ENCODE measurements at places on chromosomes 1 and 21. TPM values are rescaled to one million over a fixed set of nuclear protein-coding genes. Genes with fewer than 3 reads are reported as not detected.
A peak's percentile ranks its signal among the peaks of the same experiment; 100 is the strongest.

KAZN gene
- 30.4 TPM for polyA plus RNA-seq

PLA2G2D gene
- polyA plus RNA-seq = 0.18 TPM

- DNase-seq = no peak
Measured at GRCh38 chr21:33899199-33899598, 16.4 kb downstream of the ATP5PO start.

- DNase-seq = no peak
Measured at GRCh38 chr1:243927381-243927780, 77.3 kb upstream of the AKT3 start.

DNA sequence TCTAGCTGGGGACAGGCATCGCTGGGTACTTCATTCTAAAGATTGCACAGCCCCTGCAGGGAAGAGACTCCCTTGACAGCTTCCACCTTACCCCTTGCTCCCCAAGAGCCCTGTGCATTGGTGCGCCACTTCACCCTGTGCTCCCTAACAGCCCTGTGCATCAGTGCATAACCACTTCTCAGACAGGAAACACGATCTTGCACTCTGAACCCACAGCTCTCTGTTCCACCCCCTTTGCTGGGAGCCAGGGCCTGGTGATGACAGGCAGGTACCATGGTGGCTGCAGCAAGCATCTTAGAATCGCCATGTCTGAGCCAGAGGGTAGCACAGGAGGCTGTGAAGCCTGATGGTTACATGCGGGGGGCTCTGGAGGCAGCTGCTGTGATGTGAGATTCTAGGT lies 5.0 kb downstream of the ALPL start:
- DNase-seq = no peak

DNA sequence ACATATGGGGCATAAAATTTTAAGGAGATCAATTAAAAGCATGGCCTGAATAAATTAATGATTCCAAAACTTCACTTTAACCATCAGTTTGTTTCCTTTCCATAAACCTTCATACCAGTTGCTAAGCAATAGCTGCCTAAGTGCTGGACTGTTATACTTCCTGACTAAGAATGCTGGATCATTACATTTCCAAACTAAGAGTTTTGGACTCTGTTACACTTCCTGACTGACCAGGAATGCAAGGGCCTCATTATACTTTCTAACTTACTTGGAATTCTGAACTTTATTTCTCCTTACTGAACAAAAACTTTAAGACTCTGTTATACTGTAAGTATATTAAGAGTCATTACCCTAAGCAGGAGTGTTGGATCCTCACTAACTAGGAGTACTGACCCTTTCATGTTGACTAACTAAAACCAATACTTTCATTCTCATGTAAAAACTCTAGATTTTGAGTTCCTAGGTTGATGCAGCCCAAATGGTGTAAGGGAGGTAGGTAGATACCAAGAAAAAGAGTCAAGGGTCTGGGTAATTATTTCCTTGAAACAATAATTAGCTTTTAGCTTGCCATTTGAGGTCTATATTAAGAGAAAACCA lies 118.2 kb downstream of the FAF1 start:
- DNase-seq = no peak

- DNase-seq = peak; percentile 80
Measured at GRCh38 chr1:43453442-43454269, at the start of gene HYI. TSS of gene HYI (minus strand) at chr1:43453931. CDS start at chr1:43453793, 138 bp downstream.

DNA sequence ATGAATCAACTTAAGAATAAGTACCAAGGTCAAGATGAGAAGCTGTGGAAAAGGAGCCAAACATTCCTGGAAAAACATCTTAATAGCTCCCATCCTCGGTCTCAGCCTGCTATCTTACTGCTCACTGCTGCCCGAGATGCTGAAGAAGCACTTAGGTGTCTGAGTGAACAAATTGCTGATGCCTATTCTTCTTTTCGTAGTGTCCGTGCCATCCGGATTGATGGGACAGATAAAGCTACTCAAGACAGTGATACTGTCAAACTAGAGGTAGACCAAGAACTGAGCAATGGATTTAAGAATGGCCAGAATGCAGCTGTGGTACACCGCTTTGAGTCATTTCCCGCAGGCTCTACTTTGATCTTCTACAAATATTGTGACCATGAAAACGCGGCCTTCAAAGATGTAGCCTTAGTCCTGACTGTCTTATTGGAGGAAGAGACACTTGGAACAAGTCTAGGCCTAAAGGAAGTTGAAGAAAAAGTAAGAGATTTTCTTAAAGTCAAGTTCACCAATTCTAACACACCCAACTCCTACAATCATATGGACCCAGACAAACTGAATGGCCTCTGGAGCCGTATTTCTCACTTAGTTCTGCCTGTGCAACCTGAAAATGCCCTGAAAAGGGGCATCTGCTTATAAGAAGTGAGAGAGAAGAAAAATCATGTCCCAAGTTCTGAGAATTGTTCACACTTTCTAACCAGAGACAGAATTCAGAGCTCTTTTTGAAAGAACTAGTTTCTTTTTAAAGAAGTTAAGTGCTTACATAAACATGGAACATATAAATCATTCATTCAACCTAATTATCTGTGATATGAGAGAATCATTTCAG lies 35.7 kb downstream of the TOR1AIP1 start:
- no peak for DNase-seq

DNA sequence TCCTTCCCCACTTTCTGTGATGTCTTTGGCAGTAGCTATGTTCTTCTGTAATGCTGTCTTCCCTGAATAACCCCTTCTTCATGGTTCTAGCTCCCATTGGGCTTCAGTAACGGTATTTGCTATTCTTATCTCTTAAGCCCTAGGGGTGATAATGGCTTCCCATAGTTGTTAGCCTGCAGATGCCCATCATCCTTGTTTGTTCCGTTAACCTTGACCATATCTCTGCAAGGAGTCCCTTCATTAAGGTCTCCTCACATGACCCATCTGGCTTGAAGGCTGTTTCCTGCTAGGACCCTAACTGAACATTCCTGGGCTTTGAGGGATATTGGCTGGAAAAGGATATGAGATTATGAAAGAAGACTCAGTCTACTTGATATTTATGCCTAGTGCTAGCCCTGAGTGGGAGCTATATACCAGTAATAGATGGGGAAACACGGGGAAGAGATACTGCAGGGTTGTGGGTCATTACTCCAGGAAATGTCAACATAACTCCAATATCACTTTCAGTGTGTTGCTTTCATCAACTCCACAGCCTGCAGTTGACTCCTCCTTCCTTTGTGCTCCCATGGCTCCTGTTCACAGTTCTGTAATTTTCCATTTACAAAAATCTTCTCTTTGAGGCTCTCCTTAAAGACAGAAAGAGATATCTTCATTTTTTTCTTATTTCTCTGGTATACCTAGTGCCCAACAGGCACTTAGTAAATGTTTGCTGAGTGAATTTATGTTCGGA lies 2.5 kb downstream of the MR1 start:
- no peak for DNase-seq

- DNase-seq = no peak
Measured at GRCh38 chr1:29383746-29384371, 147.5 kb downstream of the PTPRU start.

GRCh38 chr1:81548918-81549587 lies 251.7 kb upstream of the ADGRL2 start:
- no peak for DNase-seq

DNA sequence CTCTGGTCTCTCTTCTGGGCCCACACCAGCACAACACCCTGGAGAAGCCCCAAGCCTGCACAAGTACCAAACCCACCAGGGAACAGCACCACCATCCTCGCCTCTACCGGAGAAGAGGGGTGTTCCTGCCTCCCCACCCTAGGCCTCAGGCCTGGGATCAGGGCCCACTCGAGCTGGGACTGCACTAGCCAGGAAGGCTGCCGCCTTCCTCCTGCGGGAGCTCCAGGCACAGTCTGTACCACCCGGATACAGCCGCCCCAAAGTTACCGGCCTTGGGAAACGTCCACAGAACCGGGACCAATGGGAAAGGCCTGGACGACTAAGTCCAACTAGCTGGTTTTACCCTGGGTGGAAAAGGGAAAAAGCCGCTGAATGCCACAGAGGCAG lies 3.4 kb downstream of the TAL1 start:
- DNase-seq = no peak

DNA sequence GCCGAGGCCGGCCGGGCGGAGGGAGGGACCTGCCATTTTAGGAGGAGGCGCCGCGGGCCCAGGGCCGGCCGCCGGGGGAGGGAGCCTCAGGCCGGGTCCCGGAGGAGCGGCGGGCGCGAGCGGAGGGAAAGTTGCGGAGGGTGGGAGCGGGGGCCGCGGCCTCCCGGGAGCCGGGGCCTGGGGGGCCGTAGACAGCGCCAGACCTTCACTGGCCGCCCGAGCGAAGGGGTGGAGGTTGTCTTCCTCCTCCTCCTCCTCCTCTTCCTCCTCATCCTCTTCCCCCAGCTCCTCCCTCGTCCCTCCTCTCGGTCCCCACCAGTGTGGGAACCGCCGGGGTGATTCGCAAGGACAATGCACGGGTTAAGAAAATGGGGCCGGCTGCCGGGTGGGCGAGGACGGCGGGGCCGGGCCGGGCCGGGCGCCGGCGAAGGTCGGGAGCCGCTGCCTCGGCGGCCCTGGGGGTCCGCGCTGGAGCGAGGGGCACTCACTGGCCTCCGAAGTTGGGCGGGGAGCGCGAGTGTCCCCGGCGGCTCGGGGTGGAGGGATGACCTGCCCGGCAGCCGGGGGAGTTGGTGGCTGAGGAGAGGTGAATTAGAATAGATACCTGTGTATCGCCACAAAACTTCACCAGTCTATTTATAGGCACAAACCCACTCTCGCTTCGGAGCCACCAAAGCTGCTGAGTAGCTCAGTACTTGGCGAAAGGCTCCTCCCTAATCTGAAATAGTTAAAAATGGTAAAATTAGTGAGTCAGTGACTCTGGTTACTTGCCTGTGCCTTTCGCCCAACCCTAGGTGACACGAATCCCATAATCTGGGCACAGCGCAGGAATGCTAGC lies 1.3 kb downstream of the DYRK1A start:
- DNase-seq = peak; percentile 58

KIAA0040 gene
- polyA plus RNA-seq = 12.0 TPM

GRCh38 chr21:40011371-40011770 lies 144.1 kb downstream of the PCP4 start:
- DNase-seq = no peak

DNA sequence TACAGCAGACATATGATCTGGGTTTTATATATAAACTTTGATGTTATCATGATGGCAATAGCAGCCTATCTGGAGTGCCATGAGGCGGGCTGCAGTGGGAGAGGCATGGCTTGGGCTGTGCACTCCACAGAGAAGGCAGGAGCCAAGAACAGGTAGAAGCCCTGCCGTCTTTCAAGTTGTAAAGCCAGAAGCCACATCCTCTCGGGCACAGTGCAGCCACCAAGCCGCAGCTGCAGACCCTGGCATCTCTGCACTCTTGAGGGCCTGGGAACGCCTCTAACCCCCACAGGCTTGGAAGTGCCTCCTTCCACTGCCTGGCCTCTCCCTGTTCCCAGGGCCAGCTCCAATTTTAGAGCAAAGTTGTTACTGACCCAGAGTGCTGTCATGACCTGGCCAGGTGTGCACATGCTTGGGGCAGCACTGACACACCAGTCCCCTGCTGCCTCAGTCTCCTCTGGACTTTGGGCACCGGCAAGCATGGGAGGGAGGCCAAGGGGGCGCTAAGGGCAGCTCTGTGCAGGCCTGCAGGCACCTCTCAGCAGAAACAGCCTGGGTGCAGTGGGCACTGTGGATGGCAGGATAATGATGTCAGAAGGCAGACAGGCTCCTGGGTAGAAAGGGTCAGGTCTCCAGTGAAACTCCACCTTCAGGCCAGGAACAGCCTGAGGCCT lies 1619.8 kb upstream of the PRMT6 start:
- DNase-seq = no peak

CNR2 gene
- polyA plus RNA-seq = 0.06 TPM

DNA sequence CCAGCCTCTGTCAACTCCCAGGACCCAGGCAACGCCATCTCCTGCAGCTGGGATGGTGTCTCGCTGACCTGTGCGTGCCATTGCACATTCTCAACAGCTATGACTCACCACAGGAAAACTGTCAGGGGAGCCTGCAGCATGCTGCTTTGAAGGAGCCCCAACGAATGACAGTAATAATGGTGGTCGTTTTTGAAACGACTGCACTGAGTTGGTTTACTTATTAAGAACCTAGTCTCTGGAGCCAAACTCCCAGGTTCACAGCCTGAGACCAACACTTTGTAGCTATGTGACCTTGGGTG lies 21.6 kb downstream of the TCEA3 start:
- no peak for DNase-seq

OR2L2 gene
- 0.52 TPM for polyA plus RNA-seq

ARHGEF10L gene
- 85.1 TPM for polyA plus RNA-seq

DNA sequence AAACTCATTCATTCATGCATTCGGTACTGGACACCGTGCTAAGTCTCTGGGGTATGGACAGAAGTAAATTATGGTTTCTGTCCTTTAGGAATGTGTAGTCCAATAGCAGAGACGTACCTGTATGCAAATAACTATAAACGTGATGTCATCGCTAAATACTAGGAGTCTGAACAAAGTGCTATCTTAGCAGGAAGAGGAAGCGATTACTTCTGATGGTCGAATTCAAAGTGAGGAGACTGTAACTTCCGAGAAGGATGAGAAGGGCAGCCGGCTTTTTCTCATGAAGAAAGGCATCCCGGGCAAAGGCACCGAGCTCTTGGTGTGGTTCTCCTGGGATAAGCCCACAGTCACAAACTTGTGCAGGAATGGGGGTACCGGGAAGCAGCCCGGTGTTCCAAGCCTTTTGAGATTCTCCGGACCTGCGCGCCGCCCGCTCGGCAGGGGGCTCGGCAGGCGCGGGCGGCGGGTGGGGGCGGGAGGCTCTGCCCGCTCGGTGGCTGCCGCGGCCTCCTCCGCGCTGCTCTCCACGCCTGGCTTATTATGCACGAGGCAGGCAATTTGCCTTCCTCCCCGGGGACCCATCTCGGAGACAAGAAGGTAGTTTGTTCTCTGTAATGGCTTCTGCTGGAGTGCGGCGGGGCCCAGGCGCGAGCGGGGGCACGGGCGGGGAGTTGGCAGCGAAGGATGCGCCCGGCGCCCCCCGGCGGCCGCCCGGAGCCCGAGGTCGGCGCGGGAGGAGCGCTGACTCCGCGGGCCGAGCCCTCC lies 67.5 kb upstream of the CD1D start:
- peak; percentile 81 for DNase-seq

GRCh38 chr21:29091033-29091432 lies 17.6 kb upstream of the CCT8 start:
- no peak for DNase-seq

- no peak for DNase-seq
Measured at GRCh38 chr1:197144570-197145325, 1.7 kb downstream of the ASPM start.

SLC1A7 gene
- 0.40 TPM for polyA plus RNA-seq

FNDC10 gene
- polyA plus RNA-seq = 2.4 TPM

- DNase-seq = no peak
Measured at GRCh38 chr1:206538901-206539640, 31.7 kb downstream of the RASSF5 start.
